ENCODE measurements at places on chromosomes 7 and 10. TPM values are rescaled to one million over a fixed set of nuclear protein-coding genes. Genes with fewer than 3 reads are reported as not detected.

The CAMK2B gene
- 95.4 TPM for total RNA-seq

The GRM8 gene
- total RNA-seq, result 0.22 TPM

The ANKRD7 gene
- total RNA-seq, result 0.70 TPM

The RADIL gene
- total RNA-seq, result 3.9 TPM

The NAT16 gene
- not detected for total RNA-seq

DNA sequence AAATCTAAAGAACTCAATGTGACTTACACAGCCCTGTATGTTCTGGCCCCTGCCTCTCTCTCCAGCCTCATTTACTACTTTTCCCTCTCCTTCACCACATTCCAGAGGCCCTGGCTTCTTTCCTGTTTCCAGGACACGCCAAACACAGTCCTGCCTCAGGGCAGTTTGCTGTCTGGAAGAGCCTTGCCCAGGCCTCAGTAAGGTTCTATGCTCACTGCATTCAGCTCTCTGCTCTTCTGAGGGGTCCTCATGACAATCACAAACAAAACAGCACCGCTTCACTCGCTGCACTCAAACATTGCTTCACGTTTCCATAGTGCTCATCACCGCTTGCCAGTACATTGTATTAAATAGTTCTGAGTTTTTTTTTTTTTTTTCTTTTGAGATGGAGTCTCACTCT lies 35.1 kb upstream of the GARS1 start:
- DNase-seq, result no peak

DNA sequence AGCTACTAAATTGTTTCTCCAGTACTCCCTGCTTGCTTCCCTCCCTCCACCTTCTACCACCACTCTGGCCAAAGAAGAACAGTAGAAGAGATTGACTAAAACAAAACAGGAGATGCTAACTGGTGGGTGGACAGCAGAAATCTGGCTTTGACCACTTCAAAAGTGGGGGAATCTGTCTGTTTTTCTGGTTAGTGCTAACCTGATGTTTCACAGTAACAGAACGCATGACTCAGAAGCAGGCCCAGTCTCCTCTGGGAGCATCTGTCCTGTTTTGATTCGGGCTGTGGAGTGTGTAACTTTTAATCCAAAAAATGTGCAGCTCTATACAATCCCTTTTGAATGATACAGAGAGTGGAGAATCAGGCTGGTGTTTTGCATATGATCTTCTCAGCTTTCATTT lies 32.7 kb upstream of the ZNF438 start:
- no peak for DNase-seq

DNA sequence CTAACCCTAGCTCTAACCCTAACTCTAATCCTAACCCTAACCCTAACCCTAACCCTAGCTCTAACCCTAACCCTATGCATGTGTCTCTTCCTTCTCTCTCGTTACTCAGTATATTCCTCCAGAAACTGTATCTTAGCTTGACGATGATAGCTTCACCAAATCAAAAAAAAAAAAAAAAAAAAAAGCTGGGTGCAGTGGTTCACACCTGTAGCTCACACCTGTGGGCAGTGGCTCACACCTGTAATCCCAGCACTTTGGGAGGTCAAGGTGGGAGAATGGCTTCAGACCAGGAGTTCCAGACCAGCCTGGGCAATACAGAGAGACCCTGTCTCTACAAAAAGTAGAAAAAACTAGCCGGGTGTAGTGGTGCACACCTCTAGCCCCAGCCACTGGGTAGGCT lies 414.0 kb downstream of the GATA3 start:
- DNase-seq, result no peak

DNA sequence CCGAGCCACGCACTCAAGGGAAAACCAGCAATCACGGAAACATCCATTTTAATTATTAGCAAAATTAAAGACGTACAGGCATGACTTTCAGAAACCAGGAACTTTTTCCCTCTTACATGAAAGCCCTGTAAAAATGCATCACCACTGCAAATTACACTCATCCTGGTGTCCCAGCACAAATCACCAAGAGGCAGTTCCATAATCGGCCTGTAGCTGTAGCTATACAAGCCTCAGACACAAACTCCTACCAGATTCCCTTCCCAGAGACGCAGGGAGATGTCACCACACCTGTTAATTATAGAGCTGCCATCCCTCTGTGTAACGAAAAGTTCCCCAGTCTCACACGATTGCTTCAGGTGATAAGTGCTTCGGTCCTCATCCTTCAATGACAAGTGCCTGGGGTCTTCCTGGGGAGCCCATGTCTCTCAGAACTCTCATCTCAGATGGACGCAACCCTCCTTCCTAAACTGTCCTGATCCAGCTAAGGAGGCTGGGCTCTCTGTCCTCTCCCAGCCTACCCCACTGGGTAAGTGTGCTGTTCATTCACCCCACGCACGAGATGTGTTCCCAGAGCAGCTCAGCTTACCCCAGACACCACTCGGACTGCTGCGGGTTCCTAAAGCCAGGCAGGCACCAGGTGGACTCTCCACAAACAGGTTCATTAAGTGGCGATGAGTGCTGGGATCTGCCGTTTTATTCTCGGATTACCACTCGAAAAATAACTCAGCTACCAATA lies 5.9 kb downstream of the FGFR2 start:
- DNase-seq, result no peak

DNA sequence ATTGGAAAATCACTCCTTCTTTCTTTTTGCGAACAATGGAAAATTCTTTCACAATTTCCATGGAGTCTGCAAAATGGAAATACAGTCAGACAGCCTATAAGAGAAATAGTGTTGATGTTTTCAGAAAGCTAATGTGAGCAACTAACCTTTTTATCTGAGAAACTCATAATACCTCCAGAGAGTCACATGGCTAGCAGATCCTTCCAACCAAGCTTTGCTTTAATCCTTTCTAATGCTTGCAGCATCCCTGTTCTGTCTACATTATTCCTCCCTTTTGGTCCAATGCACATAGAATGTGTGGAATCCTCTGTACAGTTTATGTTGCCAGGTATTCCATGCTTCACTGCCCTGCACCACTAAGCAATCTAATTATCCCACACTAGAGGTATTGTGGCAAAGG lies 717.5 kb upstream of the LRRN3 start:
- DNase-seq, result no peak

DNA sequence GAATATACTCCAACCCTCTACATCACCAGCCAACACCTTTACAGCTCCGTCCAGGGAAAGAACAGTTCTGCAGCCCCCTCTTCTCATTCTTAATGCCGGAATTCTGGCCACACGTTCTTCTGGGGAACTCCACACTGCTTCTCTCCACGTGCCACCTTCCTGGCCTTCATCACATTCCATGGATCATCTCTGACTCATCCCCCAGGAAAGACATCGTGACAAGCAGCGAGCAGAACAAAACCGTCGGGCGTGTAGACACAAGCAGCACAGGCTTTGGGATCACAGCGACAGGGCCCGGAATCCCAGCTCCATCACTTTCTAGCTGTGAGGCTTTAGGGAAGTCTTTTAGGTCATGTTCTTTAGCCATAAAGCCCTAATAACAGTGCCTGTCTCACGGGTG lies 590.3 kb upstream of the FOXK1 start:
- DNase-seq, result no peak

DNA sequence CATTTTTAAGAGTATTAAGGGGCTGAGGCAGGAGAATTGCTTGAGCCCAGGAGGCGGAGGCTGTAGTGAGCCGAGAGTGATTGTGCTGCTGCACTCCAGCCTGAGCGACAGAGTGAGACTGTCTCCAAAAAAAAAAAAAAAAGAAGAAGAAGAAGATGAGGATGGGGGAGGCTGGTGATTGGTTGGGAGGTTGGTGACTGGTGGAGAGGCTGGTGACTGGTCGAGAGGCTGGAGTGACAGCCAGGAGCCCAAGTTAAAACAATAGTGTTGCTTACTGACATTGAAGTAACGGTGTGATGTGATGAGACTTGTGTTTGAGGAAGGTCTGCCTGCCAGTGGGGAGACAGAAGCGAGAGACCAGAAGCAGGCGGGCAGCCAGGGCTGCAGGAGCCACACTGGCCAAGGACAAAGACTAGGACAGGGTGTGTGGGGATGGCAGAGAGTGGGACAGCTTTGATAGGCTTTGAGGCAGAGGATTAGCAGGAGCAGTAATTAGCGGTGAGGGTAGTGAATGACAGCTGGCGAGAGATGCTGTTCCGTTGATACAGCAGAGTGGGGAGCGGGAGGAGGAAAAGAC lies 4.9 kb downstream of the SRRT start:
- DNase-seq, result peak; percentile 45

DNA sequence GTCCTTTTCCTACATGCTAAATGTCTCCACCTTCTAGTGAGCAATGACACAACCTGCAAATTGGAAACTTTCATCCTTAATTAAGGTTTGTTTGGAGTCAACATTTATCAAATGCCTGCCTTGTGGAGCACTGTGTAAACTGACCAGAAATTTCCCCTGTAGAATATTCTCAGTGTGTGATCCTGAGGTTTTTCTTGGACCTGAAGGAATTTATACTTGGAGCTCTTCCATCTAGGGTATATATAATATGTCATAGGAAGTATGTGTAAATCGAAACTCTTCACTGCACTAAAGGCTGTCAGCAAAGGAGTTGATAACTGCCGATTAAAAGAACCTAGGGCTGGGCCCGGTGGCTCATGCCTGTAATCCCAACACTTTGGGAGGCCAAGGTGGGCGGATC lies 152.4 kb downstream of the NSUN6 start:
- no peak for DNase-seq

DNA sequence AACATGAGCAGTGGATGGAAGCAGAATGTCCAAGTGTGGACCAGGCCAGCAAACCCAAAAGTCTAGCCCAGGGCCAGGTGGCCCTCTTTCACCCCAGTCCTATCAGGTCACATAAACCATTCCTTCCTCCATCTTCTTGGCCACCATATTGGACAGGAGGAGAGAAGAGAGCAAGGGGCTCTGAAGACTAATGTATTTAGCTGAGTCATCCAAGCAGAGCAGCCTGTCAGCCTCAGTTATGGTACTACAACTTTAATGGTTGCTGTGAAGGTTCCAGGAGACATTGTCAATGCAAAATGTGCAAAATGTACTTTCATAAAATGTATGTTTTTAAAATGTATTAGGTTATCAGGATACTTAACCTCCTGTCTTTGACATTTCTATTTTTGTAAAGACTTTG lies 159.5 kb downstream of the GPAM start:
- DNase-seq, result no peak

DNA sequence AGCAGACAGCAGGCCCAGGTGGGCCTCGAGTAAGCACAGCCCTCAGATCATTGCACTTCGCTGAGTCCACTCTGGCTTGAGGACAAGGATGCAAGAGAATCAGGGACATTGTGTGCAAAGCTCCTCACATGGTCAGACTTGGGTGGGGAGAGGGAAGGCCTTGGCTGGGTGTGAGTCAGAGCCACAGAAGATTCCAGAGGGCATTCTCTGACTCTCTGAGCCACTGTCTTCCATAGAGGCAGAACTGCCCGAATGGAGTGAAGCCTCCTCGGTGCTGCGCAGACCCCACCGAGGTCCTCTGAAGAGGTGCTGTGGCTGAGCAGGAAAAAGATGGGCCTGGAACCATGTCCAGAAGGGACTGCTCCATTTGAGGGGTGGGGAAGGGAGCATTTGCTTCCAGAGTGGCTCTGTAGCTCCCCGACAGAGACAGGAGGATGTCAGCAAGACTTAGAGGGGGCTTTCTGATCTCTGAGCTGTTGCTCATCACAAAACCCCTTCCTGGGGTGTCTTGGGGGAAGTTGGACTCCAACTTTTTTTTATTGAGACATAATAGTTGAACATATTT lies 120.8 kb downstream of the PTPN20 start:
- DNase-seq, result peak; percentile 11

DNA sequence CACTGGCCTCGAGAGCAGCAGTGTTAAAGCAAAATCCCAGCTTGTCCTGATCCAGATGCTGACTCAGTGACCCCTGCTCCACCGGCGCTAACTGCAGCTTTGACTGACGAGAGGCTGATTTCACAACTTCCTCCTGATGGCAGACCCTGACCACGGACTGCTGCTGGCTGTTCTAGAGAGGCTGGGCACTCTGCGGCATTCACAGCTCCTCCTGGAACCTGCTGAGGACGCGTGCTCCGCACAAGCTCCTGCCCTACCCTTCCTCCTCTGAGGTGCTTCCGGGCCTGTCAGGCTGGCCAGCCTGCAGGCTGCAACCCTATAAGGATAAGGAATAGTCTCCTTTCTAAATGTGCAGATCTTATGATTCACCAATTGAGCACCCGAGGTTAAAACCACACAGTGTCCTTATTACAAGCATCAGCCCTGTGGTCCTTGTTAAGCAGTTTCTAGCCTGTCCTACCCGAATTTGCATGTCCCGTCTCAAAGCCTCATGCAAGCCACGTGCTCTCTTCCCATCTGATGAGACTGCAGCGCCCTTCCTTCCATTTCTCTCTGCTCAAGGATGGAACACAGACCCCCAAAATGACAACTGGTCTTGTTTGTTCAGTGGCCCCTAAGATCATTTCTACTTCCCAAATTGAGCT lies 35.5 kb upstream of the NCAPG2 start:
- no peak for DNase-seq

DNA sequence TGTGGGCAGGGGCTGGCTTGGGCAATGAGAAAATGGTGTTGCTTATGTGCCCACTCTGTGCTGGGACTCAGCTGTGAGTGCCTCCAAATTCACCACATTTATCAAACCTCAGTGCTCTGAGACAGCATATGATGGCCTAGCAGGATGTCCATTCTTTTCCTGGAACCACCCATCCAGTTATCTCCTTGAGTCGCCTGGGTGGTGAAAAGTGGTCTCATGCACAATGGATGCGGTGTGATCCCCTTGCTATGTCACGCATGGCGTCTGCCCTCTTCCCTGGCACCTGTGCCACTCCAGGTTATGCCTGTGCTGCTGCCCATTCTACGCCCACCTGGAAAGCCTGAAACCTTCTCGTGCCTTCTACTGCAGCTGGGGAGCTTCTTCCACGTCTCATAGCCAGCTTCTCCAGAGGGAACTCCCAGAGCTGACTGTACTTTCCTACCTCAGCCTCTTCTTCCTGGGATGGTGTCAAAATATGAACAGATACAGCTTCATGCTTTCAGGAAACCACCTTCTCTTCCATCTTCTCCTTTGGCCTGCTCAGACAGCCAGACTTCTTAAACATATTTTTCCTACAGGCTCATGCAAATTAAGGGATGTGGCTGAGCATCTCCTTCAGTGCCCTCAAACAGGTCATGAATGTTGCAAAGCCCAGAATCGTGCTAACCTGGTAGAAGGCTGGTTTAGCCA lies 147.3 kb downstream of the PFKFB3 start:
- DNase-seq, result no peak
